Fibroblast of villous mesenchyme (primary cell): ENCODE measurements at places on chromosomes 5 and 9. TPM values are rescaled to one million over a fixed set of nuclear protein-coding genes. Genes with fewer than 3 reads are reported as not detected.

DNA sequence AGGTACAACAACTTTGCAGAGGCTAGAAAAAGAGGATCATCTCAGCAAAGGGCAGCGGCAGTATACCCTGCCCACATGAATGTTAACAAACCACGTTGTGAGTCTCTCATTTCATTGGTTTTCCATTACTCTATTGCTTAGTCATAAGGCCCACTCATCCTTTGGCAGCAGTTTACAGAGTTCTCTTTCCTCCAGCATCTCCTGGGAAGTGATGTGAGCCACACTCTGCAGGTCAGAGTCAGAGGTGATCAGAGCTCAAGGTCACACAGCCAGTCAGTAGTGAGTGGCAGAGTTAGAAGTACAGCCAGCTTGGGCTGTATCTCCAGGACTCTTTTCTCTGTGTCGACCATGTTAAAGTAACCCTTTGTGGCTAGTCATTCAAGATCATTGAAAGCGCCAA, 599.6 kb upstream of the GRAMD2B start:
- DNase-seq: no peak

DNA sequence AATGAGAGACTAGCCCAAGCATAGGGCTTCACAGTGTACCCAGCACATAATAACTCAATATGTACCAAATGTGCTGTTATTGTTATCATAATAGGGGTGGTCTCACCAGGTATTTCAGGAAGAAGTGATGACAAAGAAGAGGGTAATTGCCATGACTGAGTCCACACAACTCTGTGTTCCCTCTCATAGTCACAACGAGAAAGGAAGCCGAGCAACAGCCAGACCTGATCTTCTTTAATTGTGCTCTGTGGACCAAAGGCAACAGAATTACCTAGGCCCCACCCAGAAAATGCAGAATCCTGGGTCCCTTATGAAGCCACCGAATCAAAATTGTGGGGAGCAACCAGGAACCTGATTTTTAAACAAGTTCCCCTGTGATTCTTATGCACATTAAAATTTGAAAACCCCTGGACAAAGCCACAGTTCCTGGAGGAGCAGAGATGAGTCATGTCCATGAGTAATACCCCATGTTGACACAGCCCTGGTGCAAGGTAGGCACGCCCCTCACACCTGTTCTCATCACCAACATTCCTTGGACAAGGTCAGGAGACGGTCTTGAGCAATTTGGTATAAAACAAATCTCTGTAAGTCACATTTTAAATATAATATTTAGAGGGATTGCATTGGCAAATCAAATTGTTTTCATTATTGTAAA, 5.2 kb downstream of the FGF1 start:
- peak; percentile 24 for DNase-seq

DNA sequence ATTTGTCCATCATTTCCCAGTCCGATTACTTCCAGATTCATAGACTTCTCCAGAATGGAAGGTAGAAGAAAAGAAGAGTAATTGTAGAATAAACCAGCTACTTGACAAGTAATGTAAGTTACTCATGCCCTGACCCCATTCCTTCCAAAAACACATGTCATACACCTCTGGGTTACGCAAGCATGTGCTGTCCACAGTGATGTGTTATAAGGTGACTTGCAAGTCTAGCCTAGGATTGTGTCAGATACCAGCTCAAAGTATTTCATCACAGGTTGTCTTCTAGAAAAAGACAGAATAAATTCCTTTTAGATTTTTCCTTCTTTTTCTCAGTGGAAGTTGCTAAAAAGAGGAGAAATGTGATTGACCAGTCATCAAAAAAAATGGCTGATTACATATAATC, 8.0 kb upstream of the TLR4 start:
- no peak for DNase-seq

DNA sequence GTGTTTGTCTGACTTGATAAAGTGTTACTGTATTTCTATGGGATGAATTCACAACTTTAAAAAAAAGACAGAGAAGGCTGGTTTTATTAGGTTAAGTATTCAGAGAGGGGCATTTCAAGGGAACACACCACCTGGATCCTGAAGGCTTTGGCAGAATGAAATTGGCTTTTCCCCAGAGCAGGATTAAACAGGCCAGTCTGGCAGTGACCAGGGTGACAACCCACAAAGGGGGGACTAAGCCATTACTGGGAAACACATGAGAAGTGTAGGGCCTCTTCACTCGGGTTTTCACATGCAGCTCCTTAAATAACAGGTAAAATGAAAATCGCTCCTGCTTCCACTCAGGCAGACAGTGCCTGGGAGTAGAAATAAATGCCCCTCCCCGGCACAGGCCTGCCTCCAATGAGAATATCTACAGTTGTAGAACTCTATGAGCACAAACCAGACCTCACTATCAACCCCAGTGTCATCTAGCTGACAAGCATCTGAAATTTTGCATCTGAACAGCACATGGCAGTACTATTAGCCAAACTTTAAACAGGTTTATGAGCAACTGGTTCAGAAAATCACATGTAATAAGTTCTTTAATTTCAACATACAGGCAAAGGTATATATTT, 85.8 kb downstream of the LHFPL2 start:
- no peak for DNase-seq

Gene MIGA2
- total RNA-seq: 22.5 and 26.1 TPM in 2 replicates

DNA sequence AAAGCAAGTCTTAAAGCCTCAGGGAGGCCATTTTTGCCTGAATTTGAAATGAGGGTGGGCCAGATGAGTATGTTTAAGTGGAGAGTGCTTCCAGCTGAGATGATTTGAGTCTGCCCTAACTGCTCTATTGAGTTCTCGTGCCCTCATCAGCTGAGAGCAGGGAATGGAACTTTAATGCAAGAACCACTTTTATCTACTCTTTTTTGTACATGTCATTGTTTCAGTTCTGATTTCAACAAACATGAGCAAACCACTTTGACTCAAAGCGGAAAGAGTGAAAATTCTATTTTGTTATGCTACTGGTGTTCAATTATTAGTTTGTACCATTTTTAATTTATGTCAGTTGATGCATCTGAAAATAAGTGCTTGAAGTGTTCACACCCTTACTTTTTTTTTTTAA, 35.8 kb downstream of the DCAF10 start:
- DNase-seq: no peak

GRCh38 chr5:79255786-79256557, 20.0 kb downstream of the JMY start:
- peak; percentile 41 for DNase-seq

DNA sequence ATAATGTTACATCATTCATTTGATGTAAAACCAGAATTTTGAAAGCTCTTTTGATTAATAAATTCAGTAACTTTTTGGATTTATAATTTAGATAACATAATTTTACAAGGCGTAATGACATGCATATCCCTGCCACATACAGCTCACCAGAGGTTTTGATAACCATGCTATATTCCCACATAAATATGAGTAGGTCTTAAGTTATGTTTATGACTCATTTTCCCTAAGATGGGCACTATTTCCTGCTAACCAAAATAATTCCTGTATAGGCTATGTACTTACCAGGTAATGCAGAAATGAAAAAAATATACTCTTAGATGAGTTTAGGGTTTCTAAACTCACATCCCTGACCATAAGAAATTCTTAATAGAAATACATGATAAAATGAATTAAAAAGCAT, 93.9 kb upstream of the EDIL3 start:
- DNase-seq: no peak
